ENCODE measurements at places on chromosomes 7 and 10.

GRCh38 chr10:79027147-79028055, 41.4 kb upstream of the ZMIZ1 start:
- H3K27me3 ChIP-seq, result peaks cover 6% of the 10 kb centered on the region
- H3K27ac ChIP-seq, result peak overlapping the region; percentile 81
- peaks cover 7% of the 10 kb centered on the region for H3K36me3 ChIP-seq
- H3K4me3 ChIP-seq, result no peak overlapping the region
- DNase-seq, result no peak
- peaks cover 38% of the 10 kb centered on the region for H3K4me1 ChIP-seq

DNA sequence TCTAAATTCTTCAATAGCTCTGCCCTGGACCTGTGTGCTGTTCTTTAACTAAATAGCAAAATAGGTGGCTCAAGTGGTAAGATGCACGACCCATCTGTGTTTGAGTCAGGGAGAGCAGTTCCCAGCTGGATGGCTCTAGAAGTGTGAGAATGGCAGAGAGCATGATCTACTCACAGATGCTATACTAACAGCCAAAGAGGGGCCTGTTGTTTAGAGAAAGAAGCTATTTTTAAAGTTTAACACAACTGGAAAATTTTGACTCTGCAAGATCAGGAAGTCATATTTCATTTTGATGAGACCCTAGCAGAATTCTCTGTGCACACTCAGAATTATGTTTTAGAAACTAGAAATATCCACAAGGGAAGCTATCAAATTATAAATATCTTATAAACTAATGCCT, 87.4 kb upstream of the PIP4K2A start:
- H3K27ac ChIP-seq, result no peak overlapping the region
- DNase-seq, result no peak
- H3K4me1 ChIP-seq, result peaks cover 2% of the 10 kb centered on the region

GRCh38 chr10:129365767-129366402, 101.2 kb upstream of the MGMT start:
- H3K36me3 ChIP-seq, result no peaks in the 10 kb centered on the region
- no peak overlapping the region for H3K4me3 ChIP-seq
- no peak overlapping the region for H3K27ac ChIP-seq
- H3K27me3 ChIP-seq, result peaks cover 25% of the 10 kb centered on the region
- H3K4me1 ChIP-seq, result no peaks in the 10 kb centered on the region

DNA sequence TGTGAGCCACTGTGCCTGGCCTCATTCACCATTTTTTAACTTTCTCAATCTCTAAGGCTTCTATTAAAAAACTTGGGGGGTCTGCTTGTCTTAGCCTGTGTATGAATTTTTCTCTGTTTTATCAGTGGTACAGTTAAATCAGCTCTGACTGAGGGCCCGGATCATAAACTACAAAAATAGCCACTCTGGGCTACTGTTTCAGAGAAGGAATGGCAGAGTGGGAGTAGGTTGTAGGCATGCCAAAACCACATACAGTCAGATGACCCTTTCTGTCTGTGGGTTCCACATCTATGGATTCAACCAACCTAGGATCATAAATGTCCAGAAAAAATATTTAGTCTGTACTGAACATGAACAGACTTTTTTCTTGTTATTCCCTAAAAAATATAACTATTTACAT, 21.3 kb downstream of the TBC1D12 start:
- no peak overlapping the region for H3K27ac ChIP-seq
- H3K4me1 ChIP-seq, result peaks cover 4% of the 10 kb centered on the region
- H3K4me3 ChIP-seq, result no peak overlapping the region
- no peaks in the 10 kb centered on the region for H3K36me3 ChIP-seq
